ENCODE measurements at places on chromosomes 2 and 18. TPM values are rescaled to one million over a fixed set of nuclear protein-coding genes. Genes with fewer than 3 reads are reported as not detected.

Gene SIX2
- total RNA-seq: under 0.01 TPM

Gene SP140
- total RNA-seq: 0.97 TPM

DNA sequence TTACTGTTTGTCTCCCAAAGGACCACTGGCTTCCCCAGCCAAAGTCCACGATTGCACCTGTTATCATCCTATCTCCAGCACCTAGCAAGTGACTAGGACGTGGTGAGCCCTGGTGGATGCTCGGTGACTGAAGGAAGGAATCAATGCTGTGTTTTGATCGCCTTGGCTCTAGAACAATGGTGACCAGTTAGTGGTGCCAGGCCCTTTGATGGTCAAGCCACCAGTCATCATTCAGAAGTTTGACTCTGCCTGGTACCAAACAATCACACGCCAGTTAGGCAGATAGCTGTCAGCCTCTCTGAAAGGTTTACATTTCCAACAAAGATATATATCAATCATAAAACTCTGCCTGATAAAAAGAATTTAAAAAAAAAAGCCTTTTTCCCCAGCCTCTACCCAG, 244.1 kb downstream of the SH3BP4 start:
- DNase-seq: no peak

GRCh38 chr2:205197468-205198139, 484.7 kb upstream of the NRP2 start:
- no peak for DNase-seq

- no peak for DNase-seq
These were observed 14.8 kb downstream of the SERPINE2 start for GRCh38 chr2:224024270-224024669.

DNA sequence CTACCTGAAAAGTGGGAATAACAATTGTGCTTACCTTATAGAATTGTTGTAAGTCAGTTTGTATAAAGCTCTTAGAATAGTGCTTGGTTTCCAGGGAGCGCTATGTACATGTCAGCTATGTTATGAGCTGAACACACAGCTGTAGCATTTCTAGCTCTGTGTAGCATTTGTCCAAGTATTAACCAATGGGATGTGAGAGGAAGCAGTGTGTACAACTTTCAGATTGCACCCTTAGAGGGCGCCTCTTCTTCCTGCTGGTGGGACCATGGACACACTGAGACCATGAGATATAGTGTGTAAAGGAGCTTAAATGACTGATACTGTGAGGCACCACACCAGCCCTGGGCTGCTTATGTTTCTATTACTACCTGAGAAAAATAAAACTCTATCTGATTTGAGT, 380.2 kb downstream of the LNPK start:
- DNase-seq: no peak

Measured in fibroblast of villous mesenchyme (primary cell).